NCI-H2081 treated with DMSO at 0.1 percent for 48 hours (cell line): ENCODE measurements at places on chromosomes 16 and 17.

- no peak for DNase-seq
These were observed 13.6 kb downstream of the PLK1 start for GRCh38 chr16:23692190-23692837.

- no peak for DNase-seq
These were observed 608 bp upstream of the COX10 start for GRCh38 chr17:14068542-14069250.

- no peak for DNase-seq
These were observed 49.3 kb downstream of the RMI2 start for GRCh38 chr16:11394593-11394960.

- no peak for DNase-seq
These were observed 33.1 kb downstream of the CHCT1 start for GRCh38 chr17:60455378-60455777.

GRCh38 chr17:22600644-22601298 lies 908.4 kb downstream of the KCNJ18 start:
- no peak for DNase-seq

DNA sequence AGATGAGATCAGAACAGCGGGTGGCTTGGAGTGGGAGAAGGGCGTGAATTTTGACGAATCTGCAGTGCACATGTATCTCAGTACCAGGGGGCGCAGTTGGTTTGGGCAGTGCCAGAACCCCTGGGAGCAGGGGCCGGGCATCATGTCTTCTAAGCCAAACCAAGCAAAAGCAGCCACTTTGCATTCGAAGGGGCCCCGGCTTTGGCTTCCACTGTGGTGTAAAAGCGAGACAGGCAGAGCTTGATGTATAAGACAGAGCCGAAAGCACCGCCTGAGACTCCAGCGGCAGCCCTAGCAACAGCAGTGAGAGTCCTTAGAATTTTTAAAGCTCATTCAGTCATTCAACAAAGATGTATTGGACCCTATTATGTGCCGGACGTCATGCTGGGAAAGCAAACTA lies 3.8 kb upstream of the XYLT1 start:
- no peak for DNase-seq

DNA sequence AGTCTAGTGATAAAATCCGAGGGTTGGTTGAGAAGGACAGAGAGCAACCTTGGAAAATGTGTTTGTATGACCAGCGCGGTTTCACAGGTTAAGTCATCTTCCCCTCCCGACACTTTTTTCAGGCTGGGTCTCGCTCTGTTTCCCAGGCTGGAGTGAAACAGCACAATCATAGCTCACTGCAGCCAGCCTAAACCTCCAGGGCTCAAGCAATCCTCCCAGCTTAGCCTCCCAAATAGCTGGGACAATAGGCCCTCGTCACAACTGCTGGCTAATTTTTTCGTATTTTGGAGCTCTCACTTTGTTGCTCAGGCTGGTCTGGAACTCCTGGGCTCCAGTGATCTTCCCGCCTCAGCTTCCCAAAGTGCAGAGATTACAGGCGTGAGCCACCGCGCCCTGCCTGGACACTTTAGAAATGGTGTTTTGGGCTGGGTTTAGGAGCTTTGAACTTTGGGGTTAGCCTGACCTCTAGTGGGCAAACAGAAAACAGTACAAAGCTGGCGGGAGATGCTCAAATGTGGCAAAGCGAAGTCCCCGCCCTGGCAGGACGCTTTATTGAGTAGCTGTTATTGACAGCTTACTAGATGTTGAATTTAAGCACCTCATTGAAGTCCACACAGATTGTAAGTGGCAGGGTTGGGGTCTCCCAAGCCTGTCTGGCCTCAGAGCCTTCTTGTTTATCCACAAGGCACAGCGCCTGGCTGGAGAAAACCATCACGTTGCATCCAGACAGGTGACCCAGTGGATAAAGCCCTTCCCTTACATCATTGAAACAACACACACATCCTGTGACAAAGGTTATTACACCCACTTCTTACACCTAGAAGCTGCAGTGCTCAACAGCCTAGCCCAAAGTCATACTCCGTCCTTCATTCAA lies 34.7 kb upstream of the RBBP6 start:
- no peak for DNase-seq
